Uterus (tissue), 4 donors: ENCODE measurements at places on chromosomes 11 and 22.

DNA sequence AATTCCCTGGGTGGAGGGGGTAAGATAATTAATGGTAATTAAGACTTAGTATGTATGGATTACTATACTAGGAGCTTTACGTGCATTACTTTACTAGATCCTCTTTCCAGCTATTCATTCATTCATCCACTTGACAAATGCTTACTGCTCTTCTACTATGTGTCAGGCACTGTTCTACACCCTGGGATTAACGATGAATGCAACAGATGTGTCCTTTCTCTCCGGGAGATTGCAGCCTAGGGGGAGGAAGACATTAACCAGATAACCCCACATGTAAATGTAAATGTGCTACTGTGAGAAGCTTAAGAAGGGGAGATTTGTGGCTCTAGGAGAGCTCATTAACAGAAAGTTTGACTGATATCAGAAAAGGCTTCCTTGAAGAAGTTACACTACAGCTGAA is 1.7 kb downstream of the ANKK1 start:
- no peak for DNase-seq

DNA sequence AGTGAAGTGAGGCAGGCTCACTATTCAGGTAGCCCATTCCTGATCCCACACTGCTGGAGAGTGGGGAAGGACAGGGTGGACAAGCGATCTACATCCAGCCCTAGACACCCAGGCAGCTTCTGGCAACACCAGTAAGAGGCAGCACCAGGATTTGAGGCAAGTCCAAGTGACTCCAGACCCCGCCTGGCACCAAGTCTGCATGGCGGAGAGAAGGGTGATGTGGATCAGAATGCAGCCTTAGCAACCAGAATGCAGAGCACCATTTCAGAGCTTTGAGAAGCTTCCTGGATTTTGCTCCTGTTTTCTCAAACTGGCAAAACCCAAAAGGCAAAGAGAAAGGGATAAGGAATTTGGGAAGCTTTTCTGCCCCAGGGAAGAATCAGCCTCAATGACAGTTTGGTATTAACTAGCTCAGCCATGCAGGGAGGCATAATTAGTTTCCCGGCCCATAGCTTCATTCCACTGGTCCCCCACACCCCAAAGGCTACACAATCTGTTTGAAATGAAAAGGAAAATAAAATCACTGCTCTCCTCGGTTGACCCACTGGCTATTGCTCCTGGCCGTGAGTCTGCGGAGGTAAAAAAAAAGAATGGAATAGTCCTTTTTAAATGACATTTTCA is 17.3 kb downstream of the GALNT18 start:
- no peak for DNase-seq

GRCh38 chr22:17140826-17141766 is 18.0 kb downstream of the HDHD5 start:
- no peak for DNase-seq

DNA sequence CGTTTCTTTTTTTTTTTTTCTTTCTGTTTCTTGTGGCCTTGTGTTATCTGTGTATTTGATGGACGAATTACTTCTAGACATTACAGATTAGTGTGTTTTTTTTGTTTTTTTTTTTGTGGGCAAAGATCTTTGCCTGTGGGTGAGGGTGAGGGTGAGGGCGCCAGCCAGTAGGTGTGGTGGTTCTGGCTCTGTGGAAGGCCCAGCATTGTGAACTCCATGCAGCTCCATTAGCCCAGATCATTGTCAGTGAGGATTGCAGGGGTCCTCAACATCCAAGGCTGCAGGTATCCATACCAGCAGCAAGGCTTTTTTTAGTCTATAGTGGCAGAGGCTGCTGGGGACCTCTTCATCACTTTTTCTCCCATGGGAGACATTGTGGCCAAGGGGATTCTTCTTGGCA is 13.7 kb downstream of the BIRC2 start:
- no peak for DNase-seq

DNA sequence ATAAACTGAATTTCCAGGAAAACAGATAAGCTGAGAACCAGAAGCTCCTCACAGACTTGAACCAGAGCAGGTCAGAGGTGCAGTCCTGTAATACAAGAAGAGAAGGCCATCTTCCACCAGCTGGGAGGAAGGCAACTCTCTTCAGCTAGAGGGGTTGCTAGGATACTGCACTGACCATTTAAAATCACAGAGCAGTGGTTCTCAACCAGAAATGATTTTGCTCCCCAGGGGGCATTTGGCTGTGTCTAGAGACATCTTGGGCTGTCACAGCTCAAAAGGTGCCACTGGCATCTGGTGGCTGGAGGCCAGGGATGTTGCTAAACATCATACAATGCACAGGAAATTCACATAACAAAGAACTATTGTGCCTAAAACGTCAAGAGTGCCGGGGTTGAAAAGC is 17.2 kb downstream of the OPCML start:
- DNase-seq = no peak

DNA sequence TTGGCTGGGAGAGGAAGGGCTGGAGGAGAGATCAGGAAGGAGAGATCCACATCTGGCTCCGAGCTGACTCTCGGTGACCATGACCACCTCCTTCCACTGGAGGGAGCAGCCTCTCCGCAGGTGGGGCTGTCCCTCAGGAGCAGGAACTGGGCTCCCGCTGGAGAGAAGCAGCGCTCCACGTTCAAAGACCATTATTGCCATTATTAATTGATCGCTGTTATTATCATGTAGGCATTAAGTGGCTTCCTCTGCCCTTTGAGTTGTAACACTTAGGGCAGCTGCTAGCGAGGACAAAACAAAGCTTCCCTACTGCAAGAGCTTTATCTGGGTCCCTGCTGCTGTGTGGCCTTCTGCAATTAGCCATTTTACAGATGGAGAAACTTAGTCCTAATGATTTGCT is 251.9 kb downstream of the ST3GAL4 start:
- DNase-seq = no peak
